Peyer's patch (tissue), 4 donors: ENCODE measurements at places on chromosomes 5 and 9. TPM values are rescaled to one million over a fixed set of nuclear protein-coding genes. Genes with fewer than 3 reads are reported as not detected.

SAXO1 gene
- not detected for total RNA-seq

IL9 gene
- not detected for total RNA-seq

FST gene
- total RNA-seq = 3.5 TPM

FAXDC2 gene
- 64.2 TPM for total RNA-seq

- no peak for DNase-seq
Observed at GRCh38 chr9:96038914-96039313, 163.4 kb downstream of the ERCC6L2 start.

DNA sequence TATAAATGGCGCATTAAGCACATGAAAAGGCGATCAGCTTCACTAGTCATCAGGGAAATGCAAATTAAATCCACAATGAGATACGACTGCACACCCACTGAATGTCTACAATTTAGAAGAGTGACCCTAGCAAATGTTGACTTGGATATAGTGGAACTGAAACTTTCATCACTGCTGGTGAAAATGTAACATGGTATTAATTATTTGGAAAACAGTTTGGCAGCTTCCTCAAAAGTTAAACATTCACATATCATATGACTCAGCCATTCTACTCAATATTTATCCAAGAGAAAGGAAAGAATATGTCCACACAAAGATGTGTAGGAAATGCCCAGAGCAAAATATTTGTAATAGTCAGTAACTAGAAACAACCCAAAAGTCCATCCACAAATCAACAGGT lies 146.5 kb downstream of the LPAR1 start:
- DNase-seq = no peak

DNA sequence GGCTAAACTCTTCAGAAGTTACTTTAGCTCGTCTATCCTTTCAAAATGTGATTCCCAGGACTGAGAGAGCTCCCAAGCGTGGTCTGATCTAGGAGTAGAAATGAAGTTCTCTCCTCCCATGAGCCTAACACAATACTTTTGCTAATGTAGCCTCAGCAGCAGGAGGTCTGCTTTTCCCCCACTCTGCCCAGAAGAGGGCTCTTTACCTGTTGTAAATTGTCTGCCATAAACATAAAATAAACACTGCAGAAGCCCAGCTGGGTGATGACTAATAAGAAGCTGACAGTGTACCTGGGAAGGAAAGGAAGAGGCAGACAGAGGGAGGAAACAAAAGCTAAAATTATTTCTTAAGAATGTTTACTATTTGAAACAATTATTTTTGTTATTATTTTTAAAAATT lies 15.4 kb downstream of the SLC36A3 start:
- no peak for DNase-seq

- DNase-seq = no peak
Observed at GRCh38 chr5:93658044-93658443, 75.0 kb downstream of the NR2F1 start.

- DNase-seq = no peak
Observed at GRCh38 chr5:36631620-36632362, 25.4 kb downstream of the SLC1A3 start.

DNA sequence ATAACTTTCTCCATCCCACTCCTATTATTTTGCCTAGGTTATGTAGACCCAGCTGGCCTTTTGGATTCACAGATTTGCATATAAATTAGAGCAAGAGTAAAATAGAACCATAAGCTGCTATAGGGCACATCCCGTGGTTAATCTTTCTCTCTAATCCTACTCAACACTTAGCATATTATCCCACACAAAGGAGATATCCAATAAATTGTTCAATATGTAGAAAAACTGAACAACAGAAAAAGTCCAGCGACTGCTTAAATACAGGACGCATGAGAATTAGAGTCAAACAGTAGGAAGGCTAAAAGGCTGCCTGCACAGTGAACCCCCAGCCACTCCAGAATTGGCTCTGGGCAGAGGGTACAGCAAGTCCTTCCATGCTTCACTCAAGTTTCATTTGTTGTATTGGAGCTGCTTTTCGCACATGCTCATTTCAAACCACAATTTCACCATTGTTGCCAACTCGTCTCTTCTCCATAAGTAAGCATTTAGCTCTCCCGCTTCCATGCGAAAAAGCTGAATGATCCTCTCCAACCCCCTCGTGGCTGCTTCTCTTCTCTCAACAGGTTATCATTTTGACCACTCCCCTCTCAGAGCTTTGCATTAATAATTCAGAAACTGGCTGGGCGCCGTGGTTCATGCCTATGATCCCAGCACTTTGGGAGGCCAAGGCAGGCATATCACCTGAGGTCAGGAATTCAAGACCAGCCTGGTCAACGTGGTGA lies 14.1 kb upstream of the IQGAP2 start:
- no peak for DNase-seq

DNA sequence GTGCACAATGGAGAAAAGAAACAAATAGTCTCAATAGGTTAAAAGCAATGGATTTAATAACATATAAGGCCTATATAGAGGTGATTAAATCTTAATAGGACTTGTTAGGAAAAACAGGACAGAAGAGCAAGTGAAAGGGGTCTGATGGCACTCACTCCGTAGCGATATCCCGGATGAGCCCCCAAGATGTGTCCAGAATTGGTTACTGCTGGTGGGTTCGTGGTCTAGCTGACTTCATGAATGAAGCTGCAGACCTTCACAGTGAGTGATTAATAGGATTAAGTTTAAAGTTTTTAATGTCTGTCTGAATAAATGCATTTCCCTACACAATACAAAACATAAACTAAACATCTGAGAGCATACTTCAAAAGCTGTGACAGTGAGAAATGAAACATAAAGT lies 110.4 kb upstream of the FAM174A start:
- DNase-seq = no peak
